Kidney epithelial cell (primary cell): ENCODE measurements at places on chromosomes 1 and 21.

- DNase-seq, result no peak
Measured at GRCh38 chr1:186289943-186290545, 85.0 kb downstream of the TPR start.

DNA sequence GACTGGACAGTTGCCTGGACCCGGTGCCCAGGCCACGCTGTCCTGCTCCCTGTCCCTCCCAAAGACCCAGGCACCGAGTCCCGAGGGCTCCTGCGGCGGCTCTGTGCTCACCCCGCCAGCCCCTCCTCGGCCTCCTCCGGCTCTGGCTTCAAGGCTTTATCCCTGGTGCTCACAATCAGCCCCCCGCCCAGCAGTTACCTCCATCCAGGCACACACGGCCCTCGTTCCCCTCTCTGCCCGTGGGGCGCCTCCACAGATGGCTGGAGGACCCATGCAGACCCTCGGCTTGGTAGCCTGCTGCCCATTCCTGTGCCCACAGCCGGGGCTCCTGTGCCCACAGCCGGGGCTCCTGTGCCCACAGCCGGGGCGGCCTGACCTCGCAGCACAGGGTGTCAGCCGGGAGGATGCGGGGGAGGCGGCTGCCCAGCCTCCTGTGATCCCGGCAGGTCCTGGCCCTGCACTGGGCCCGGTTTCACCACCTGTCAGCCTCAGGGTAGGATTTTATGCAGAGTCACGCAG, 52.3 kb upstream of the COL18A1 start:
- DNase-seq, result no peak

GRCh38 chr1:91844862-91845528, 41.0 kb downstream of the TGFBR3 start:
- DNase-seq, result no peak

DNA sequence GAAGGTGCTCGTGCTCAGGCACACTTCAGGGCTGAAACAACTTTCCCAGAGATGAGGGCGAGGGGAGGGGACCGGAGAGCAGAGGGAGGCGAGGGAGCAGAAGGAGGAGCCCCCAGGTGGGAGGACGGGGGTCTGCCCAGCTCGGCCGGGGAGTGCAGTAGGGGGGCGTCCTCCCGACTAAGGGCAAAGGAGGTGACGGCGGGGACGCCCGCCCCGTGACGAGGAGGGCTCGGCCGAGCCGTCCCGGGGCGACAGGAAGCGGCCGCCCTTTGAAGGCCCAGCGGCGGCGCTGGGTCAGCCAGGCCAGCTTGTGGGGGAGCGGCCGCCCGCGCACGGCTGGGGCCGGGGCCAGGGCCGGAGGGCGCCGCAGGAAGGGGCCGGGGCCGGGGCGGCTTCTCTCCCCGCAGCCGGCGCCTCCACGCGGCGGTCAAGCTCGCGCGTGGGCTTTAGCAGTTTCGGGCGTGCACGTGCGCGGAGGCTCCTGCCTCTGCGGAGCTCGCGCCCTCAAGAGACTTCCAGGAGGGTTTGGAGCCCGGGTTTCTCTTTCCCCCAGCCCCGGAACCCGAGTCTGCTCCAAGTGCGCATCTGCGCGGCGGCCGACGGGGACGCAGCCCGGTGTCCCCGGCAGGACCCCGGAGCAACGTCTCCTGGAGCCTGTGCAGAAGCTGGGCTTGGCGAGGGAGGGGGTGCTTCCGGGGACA, 100.8 kb upstream of the SLC45A1 start:
- no peak for DNase-seq

DNA sequence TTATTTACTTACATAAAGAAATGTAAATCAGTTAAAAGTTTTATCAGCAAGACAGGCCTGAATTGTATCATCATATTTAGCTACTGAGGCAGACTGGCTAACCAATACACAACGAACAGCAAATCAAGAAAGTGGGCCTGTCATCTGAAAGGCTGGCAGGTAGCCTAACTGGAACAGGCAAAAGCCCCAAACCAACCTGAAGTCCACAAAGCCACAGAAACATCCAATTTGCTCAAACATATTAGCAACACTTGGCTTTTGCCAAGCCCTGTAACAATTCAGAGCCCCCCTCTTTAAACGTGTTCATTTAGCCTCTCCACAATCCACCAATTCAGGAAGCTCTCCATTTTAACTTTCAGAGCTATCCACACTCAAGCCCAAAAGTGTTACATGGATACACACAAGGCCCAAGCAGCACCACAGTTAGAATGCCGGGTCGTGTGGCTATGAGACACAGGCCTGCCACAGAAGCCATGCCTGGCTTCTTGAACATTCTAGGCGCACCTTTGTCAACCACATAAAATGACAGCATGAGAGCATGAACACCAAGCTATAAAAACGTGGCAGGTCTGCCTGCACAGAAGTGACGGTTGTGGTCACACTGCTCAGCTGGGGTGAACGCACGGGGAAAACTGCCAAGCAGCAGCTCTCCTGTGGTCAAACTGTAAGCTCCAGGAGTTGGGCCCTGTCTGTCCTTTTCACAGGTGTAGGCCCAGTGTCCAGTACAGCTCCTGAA, 49.3 kb downstream of the CD34 start:
- DNase-seq, result no peak

DNA sequence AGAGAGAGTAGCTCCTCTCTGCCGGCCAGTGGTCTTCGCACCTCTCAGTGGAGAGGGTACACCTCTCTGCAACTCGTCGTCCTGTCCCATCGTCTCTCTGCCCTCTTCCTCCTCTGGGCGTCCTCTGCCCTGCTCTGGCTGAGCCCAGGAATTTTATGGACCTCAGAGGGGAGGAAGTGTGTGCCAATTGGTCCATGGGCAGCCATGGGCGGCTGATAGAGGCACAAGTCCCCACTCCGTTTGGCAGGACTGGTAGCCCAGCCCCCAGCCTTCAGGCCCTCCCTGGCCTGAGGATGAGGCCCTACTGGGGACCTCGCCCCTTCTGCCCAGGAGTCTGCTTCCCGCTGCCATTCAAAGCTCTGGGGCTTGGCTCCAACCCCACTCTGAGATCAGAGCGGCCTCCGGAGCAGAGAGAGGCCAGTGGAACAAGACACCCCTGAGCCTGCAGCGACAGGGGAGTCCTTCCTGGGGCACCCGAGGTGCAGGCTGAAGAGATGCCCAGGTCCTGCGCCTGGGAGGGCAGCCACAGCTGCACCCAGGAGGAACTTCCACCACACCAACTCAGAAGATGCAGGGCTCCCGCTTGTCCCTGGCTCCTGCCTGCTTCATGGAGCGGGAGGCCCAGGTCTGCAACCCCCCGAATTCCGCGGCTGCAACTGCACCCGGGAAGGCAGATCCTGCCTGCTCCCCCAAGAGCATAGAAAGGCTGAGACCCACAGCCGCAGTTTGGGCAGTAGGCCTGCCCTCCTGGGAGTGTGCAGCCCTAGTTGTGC, 659.9 kb downstream of the KCNT2 start:
- DNase-seq, result no peak

GRCh38 chr1:37811027-37811655, 3.1 kb upstream of the YRDC start:
- DNase-seq, result no peak

GRCh38 chr1:5522531-5523145, 469.6 kb downstream of the NPHP4 start:
- DNase-seq, result no peak

- DNase-seq, result peak; percentile 75
Measured at GRCh38 chr1:21567241-21568005, 58.2 kb downstream of the ALPL start.

DNA sequence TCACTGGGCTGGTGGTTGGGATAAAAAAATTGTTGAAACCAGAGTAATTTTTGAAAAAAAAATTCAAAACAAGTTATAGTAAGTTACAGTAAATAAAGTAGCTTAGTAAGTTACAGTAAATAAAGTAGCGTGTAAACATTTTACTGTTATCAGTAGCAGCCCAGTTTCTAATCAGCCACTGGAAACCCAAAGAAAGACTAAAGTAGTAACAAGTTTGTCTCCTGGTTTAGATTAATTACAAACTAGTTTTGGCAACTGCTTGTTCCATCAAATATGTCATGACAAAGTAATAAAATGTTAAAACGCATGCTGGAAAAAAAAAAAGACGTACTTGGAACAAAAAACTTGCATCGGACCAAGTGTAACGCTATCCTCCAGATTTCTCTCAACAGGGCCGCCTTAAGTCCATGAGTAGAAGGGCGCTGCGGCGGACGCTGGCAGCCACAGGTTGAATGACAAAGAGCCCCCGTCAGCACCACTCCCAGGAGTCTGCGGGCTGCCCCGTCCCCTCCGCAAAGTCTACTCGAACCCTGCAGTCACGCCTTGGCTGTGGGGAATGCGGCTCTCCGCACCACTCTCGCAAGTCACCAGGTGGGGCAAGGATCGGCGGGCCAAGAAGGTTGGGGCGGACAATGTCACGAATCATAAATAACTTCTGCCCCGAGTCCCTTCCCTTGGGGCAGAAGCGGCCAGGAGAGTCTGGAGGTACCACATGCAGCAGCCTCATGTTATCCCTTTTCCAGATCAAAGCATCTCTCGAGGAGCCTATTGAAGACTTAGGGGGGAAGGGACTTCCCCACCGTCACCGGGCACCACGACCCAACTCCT, 837 bp downstream of the SLC16A1 start:
- no peak for DNase-seq

DNA sequence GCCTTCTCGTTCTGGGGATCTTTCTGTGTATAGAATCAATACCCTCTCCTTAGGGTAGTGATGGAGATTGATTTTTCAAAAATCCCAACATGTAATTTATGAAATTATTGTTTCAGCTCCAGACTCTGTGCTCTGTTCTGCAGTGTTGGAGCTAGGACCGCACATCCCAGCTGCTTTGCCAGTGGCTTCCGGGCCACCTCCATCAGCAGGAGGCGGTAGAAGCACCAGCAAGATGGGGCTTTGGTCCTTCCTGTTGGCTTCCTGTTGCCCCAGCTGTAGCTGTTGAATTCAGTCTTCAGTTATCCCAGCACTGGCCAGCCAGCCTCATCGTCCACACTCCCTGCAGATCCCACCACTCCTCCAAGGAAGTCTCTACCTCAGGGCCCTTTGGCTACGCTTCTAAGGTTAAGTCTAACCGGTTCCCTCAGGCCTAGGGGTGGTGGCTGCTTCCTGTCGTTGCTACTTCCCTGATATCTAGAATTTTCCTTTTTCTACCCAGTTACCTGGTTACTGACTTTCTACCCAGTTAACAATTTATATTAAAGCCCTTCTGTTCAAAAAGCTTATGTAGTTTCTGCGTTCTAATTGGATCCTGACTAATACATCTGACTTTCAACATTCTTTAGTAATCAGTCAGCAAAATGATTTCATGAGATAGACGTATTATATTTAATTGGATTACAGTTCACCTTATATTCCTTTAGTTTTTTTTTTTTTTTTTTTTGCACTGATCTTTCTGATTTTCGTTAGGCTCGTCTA, 24.6 kb downstream of the GALNT2 start:
- no peak for DNase-seq

DNA sequence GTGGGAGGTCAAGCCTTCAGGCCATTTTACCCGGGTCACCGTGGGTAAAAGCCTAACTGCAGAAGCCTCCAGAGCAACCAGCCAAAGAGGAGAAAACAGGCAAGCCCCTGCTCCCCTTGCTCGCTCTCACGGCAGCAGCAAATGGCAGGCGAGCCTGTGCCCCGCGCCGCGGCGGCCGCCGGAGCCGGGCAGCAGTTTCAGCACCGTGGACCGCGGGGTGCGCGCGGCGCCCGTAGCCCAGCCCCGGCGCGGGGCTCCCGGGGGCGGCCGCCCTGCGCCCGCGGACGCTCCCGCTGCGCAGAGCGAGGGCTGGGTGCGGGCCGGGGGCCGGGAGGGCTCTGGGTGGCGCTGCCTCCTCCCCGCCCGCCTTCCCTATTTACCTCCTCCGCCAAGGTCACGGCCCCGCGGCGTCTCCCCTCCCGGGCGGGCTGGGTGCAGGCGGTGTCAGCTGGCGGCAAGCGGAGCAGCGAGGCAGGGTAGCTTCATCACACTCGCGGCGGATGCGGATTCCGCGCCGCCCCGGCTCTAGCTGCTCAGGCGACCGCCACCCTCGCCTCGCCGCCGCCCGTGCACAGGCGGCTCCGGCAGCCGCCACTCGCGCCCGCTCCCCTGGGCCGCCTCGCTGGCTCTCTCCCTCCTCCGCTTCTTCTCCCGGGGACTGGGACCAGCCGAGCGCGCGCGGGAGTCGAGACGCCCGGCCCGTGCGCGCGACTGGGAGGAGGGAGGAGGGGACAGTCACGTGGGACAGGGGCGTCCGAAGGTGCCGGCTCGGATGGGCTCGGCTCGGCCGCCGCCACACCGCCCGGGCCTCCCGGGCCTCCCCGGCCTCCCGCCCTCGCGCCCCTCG, at the start of gene RGS7:
RGS7 (minus strand) TSS at position 687 of the 847 bp plus-strand sequence.
- no peak for DNase-seq

DNA sequence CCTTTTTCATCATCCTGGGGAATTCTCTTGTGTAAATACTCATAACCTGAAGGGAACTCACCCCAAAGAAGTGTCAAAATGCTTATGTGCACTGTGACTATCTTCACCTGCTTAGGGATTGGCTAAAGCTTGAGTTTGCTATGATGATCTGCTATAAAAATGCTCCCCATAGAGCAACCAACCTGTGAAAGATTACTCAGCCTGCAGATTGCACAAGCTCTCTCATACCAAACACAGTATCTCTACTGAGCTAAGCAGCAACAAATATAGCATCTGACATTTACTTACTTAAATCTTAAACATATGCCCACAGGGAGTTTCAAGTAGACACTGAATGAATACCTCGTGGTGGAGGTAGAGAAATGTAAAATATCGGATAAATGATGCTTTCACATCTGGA, 725.8 kb downstream of the MRPL39 start:
- no peak for DNase-seq

DNA sequence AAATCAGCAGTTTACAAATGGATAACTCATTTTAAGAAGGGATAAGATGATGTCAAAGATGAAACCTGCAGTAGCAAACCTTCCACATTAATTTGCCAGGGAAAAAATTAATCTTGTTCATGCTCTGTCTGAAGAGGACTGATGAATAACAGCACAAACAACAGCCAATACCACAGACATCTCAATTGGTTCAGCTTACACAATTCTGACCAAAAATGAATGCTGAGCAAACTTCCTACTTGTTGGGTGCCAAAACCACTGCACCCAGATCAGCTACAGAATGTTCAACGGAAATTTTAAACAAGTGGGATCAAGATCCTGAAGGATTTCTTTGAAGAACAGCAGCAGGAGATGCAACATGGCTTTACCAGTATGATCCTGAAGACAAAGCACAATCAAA, 98.3 kb downstream of the COQ8A start:
- DNase-seq, result no peak

- DNase-seq, result no peak
Measured at GRCh38 chr1:89761901-89762300, 58.9 kb upstream of the LRRC8D start.

GRCh38 chr1:207654320-207654719, 9.4 kb downstream of the CR1L start:
- DNase-seq, result no peak

- no peak for DNase-seq
Measured at GRCh38 chr1:51989582-51990477, 670 bp downstream of the RAB3B start.

- no peak for DNase-seq
Measured at GRCh38 chr1:224689374-224689773, 73.3 kb downstream of the CNIH3 start.

DNA sequence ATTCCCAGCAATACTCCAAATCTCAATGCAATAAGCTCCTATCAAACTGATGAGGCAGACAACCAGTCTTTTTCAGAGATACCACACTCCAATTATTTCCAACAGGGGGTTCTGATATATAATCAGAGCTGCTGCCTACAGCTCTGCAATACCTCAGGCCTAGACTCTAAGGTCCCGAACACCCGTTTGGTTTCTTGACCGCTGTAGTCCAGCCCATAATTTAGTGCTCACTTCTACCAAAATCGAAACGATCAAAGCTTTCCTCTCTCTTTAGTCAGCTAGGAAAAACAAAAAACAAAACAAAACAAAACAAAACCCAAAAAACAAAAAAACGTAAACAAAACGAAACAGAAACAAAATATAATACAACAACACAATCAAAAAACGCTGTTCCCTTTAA, 453.0 kb downstream of the NEGR1 start:
- DNase-seq, result no peak

GRCh38 chr1:39643705-39644104, 4.3 kb upstream of the HEYL start:
- no peak for DNase-seq
